ENCODE measurements at places on chromosomes 3 and 15.

DNA sequence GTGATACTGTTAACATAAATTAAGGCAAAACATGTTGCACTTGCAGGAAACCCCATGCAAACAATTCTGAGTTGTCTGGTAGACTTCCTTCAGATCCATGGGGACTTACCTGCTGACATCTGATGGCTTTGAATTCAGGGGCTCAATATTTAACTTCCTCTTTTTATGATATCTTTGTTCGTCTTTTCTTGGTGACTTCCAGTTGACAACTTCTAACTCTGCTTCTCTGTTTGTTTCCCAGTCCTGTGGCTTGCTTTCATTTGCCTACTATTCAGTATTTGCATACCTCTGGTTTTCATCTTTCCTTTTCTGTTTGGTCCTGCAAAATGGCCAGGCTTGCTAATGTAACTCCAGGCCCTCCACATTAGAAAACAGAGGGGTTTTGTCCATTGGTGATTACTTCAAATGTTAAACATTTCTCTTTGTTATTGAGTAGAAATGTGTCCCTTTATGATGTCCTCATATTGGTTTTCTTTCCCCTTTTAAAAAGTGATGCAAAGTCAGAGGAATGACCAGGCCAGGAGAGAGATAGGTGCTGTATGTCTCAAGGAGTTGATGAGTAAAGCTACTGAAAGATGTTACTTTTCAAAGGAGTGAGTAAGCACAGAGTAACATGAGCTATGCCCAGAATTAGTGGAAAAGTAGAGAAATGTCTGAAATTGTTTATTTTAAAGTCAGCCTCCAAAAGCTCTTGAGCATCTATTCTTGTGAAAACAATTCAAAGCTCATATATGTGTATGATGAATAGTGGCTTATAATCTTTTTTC, 335.9 kb downstream of the LPP start:
- no peak for DNase-seq

- no peak for DNase-seq
Measured at GRCh38 chr3:15649858-15650257, 48.3 kb downstream of the BTD start.

DNA sequence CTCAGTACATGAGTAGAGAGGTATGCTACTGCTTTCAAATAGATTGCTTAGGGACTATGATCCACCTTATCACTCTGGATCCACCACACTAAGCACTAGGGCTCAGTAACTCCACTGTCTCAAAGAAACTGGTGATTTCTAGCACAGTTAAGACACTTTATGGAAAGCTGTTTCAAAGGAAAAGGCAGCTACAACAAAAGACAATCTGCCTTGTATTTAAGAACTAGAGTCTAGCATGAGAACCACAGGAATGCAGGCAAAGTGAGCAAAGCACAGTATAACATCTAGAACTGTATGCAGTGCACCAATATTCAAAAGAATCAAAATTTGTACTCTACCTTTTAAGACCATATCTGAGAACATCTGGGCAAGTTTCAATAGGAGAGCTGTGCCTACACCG, 17.9 kb downstream of the TFRC start:
- no peak for DNase-seq

DNA sequence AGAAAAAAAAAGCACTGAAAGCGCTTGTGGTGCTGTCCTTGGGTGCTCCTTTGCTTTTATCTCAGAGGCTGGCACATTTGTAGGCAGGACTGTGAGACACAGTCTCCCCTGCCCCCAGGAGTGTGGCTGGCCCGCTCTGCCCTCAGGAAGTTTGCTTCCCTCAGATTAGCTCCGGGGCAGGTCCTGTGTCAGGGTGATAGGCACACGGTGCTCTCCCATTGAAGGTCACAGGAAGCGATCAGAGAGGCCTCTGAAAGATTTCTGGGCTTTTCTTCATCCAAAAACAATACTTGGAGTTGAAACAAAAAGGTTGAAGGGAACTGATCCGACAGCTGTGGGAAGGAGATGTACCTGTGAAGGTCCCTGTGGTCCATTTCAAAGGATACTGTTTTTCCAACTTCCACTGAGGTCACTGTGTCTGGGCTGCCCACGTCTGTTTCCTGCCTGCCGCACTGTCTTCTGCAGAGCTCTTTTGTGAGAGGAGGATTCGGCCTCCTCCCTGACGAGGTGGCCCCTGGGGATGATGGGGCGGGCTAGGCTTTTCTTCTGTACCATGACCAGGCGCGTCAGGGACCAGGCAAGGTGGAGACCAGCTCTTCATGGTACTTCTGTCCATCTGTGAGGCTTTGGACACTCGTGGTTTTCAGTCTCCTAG, 330.5 kb upstream of the CTDSPL start:
- DNase-seq, result no peak

DNA sequence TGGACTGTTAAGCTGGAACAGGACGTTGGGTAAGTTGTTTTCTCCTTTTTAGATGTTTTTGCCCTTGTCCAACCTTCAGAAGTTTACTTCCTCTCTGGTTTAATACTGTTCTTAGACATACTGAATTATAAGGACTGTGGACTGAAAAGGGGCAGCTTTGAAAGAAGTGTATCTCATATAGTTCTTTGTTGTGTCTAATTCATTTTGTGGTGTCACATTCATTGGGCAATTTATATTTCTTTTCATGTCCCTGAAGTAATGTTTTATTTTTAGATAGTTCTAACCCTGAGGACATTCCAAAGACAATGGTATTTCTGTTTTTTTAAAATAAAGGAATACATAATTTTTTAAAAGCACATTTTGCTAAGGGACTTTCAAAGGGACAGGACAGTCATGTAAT, 45.2 kb downstream of the TMEM108 start:
- DNase-seq, result no peak

DNA sequence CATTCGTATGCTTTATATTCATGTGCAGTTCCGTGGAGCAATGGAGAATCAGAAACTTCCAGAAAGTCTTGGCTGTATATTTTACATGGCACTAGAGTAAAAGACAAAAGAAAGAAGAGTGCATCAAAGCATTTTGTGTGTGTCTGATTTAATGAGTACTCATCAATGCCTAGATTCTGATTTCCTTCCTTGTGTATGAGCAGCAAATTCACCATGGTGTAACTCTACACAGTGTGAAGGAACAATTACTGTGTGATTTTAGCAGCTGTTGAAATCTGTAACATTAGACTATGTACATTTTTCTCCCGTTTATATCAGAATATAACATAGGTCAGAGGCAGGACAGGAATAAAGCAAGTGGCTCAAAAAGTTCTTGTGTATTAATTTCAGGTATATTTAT, 102.0 kb upstream of the TSC22D2 start:
- DNase-seq, result no peak

DNA sequence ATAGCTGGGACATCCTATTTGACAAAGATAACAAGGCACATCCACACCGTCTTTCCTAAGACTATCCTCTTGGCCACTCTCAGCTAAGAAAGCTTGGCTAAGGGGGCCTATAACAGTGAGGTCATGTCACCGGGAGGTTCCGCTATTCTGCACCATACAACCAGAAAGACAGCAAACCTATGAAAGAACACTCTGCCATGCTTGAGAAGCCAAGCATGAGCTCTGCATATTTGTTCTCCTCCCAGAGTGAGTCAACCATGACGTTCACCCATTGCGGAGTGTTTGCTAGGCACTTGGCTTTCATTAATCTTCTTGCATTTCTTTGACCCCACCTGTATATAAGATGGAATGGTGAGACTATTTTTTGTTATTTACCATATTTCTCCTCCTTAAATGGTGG, 141.2 kb downstream of the GMNC start:
- no peak for DNase-seq

Measured in amygdala (tissue), 56 donors.